Cardiac muscle cell (in vitro differentiated cells and primary cell): ENCODE measurements at places on chromosomes 11 and 22. TPM values are rescaled to one million over a fixed set of nuclear protein-coding genes. Genes with fewer than 3 reads are reported as not detected.

GRCh38 chr11:63673579-63673978 lies 2.4 kb upstream of the ATL3 start:
- DNase-seq = no peak

DNA sequence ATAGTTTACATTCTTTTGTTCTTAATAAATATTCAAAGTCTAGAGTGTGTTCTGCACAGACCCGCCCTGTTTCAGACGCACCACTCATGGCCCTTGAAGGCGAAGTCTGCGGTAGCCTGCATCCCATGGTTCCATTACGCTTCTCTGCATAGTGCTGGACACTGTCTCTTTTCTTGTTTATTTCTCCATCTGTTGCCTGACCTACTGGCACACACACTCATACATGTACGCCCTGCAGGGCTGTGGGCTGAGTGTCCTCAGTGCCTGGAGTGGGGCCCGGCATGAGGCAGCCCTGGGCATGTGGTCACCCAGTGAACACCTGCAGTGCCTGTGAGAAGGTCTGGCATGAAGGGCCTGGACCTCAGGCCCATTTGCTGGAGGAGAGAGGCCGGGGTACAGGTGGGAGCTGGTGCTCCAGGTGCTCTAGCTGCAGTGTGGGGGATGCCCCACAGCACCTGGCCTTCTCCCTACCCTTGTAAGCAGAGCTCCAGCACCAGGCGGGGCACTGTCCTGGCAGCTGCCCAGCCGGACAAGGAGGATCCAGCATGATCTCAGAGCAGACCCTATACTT lies 404.1 kb downstream of the TBC1D22A start:
- no peak for DNase-seq

GRCh38 chr11:65417702-65418430 lies 4.7 kb upstream of the NEAT1 start:
- DNase-seq = peak; percentile 46

GRCh38 chr11:120749395-120749794 lies 237.8 kb downstream of the GRIK4 start:
- DNase-seq = no peak

GRCh38 chr22:24091551-24092420 lies 80.7 kb downstream of the CABIN1 start:
- peak; percentile 33 for DNase-seq

GRCh38 chr22:46150034-46150654 lies at the start of gene PPARA:
Gene PPARA, plus strand, starts transcription at chr22:46150526. Its CDS starts 47,858 bp downstream, at chr22:46198384.
- peak; percentile 93 for DNase-seq

DNA sequence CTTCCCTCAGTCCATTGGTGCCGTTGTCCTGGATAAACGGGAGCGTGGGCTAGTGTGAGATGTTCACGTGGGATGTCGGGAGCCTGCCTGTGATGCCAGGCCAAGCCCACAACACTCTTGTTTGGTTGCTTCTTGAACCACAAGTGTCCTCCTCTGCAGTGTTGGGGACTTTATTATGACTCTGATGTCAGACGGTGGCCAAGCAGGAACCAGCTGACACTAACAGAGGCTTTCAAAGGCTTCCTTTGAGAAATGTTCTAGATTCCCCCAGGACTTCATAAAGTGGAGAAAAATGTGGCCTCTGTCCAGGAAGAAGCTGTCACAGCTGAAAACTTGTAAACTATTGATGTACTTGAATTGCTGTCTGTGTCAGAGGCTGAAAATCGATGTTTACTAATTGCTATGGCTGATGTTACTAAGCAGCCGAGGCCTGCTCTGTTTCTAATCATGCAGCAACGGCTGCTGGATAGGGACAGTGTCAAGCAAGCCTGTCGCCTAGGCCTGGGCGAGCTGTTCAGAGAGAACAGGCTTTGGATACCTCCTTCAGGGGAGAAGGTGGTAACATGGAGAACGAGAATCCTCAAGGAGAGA lies 131.7 kb downstream of the TBC1D22A start:
- DNase-seq = no peak

DNA sequence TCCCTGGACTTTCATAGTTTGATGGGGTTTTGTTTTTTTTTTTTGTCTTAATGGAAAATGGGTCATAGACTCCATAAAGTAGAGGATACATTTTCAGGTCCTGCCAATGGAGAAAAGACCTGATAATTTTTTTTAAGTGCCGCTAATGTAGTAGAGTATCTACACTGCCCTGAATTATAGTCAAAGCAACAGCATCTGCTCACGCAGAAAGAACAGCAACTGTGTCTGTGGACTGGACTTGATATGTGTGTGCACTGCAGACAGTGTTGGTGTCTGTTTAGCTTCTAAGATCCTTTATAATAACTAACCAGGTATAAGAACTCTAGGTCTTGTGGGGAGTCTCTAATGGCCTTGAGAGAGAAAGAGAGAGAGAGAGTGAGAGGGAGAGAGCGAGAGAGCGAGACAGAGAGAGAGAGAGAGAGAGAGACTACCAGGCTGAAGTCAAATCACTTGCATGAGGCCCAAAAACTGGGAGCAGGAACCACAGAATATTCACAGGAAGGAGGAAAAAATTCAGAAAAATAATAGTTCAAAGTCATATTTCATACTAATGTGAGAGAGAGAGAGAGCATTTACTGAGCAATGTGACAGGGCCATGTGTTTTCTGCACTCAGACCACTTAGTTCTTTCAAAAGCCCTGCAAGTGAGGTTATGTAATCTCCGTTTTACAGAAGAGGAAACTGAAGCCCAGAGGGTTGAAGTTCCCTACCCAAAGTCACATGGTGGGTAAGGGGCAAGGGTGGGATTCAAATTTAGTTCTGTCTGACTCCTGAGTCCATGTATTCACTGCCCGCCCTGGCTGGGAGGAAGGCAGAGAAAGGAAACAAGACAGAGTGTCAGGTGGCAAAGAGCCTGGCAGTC lies 8.6 kb upstream of the MIAT start:
- no peak for DNase-seq

- DNase-seq = peak; percentile 52
Observed at GRCh38 chr11:43947003-43947500, 4.6 kb downstream of the C11orf96 start.

DNA sequence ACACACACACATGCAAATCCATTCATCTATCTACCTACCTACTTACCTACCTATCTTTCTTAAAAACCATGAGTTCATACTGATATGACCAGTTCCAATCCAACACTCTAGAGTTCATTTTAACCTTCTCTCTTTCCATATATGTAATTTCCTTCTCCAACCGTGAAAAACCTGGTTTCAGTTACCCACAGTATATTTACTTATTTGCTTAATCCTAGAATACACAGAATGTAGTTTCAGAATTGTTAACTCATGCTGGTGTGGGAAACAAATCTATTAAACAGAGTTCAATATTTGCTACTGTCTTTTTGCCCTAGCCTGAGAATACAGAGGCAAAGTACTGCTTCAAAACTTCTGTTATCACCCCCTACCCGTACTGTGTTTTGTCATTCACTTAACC lies 101.3 kb downstream of the RRM1 start:
- DNase-seq = no peak

Gene MUC15
- total RNA-seq = not detected in 2 replicates

Gene XKR3
- total RNA-seq = not detected in 2 replicates

Gene PVALB
- not detected in 2 replicates for total RNA-seq

Gene YWHAH
- total RNA-seq = 58.4 and 70.8 TPM in 2 replicates

Gene ANKK1
- 0.09 and 0.18 TPM in 2 replicates for total RNA-seq
